ENCODE measurements at places on chromosomes 7 and 10.

GRCh38 chr10:74760086-74760979, 66.1 kb upstream of the KAT6B start:
- DNase-seq = no peak

DNA sequence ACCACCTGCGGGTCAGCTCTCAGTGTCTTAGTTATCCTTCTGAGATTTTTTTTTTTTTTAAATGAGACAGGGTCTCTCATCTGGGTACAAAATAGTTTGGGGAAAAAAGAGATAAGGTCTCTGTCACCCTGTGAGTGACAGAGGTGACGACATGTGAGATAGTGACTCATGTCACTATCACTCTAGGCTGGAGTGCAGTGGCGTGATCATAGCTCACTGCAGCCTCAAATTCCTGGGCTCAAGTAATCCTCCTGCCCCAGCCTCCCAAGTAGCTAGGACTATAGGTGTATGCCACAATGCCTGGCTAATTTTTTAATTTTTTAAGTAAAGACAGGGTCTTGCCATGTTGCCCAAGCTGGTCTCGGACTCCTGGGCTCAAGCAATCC, 10.4 kb downstream of the BLVRA start:
- DNase-seq = no peak

DNA sequence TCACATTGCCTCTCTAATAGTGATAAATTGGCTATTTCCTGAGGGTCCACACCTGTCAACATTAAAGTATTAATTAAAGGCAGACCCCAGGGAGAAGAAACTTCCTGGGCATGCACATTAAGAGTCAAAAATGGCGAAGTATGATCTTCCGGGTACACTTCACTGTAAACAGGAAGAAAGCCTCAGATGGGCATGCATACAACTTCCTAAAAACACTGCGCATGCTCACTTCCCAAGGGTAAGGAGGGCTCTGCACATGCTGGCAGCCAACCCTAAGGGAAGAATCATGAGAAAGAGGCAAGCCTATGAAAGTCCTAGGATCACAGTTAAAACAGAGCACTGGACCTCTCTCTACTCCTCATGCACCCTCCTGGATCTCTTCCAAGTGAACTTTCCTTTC, 80.1 kb upstream of the IMMP2L start:
- no peak for DNase-seq

GRCh38 chr7:155919391-155920067, 107.3 kb upstream of the SHH start:
- DNase-seq = no peak

DNA sequence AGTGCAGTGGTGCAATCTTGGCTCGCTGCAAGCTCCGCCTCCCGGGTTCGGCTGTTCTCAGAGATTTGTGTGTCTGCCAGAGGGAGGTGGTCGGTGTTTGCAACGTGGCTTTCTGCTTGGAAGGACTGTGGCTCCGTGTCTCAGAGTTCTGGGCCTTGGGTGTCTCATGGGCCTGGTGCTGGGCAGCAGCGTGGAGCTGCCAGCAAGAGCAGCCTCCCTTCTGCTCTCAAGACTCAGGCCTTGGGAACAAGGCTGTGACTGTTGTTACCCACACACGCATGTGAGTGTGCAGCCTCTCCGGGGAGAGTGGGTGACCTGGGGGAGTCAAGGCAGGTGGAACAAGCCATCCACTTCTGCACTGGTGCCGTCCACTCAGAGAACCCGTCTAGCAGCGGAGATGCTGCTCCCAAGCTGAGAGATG, 52.0 kb downstream of the VIPR2 start:
- no peak for DNase-seq

All from CD4-positive, alpha-beta T cell treated with Interleukin-17A for 1 hour (primary cell).